ENCODE measurements at places on chromosomes 6 and 20.

DNA sequence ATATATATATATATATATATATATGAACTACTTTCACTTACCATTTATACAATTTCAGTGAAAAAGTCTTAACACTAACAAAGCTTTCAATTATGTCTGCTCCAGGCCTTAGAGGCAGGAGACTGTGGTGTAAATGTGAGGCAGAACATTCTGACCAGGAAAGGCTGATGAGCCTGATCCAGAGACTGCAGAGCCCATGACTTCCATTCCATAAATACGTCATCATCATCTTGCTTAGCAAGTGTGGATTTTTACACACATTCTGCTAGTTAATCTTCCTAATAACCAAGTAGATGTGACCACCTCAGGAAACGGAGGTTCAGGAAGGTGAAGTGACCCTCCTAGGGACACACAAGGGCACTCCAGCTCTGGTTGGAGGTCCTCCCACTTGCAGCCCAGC, 14.9 kb downstream of the TRERF1 start:
- DNase-seq, result no peak

GRCh38 chr6:105178110-105178509, 1.7 kb downstream of the POPDC3 start:
- DNase-seq, result no peak

GRCh38 chr6:33093855-33094254, 18.1 kb downstream of the HLA-DPB1 start:
- DNase-seq, result no peak

GRCh38 chr20:47487175-47487917, 14.3 kb upstream of the NCOA3 start:
- no peak for DNase-seq

DNA sequence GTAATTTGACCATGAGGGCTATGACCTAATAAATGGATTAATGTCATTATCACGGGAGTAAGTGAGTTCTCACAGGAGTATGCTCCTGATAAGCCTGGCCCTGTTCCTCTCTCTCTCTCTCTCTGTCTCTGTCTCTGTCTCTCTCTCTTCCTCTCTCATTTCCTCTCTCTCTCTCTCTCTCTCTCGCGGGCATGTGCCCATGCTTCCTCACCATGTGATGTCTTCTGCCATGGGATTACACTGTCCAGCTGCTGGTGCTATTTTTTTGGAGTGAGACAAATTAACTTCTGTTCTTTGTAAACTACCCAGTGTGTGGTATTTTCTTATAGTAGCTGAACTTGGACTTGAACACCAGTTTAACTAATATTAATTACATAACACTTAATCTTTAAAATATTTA, 374.3 kb upstream of the GJE1 start:
- DNase-seq, result no peak
